ENCODE measurements at places on chromosomes 5 and 9. TPM values are rescaled to one million over a fixed set of nuclear protein-coding genes. Genes with fewer than 3 reads are reported as not detected.

DNA sequence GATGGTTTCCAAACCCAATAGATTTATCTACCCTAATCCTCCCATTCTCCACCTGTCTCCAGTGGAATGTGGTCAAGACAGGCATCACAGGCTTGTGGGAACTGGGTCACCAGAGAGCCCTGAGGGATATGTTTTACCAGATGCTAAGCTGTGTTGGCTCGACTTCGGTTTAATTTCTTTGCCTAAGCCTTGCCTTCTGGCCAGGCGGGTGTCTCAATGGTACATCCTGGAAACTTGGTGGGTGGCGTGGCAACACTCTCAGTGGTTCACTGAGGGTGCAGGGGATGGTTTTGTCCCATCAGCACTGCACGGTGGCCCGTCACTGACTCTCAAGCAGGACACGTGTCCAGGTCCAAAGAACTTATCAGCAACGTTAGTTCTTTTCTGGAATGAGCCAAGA lies 192.2 kb downstream of the TENT4A start:
- DNase-seq = no peak
- peaks cover 3% of the 10 kb centered on the region for H3K4me1 ChIP-seq
- H3K27ac ChIP-seq = no peak overlapping the region
- H3K36me3 ChIP-seq = no peaks in the 10 kb centered on the region
- no peaks in the 10 kb centered on the region for H3K27me3 ChIP-seq

DNA sequence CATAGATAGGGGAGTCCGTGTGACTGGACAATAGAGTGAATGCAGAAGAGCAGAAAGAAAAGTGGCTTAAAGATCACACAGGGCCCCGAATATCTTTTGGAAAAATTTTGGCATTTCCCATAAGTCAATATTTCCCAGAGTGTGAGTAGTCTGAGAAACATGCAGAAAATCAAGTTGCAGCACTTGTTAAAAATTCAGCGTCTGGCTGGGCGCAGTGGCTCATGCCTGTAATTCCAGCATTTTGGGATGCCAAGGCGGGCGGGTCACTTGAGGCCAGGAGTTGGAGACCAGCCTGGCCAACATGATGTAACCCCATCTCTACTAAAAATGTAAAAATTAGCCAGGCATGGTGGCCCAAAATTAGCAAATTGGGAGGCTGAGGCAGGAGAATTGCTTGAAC lies 227.0 kb downstream of the DRD1 start:
- no peak overlapping the region for H3K27ac ChIP-seq
- no peaks in the 10 kb centered on the region for H3K27me3 ChIP-seq
- no peaks in the 10 kb centered on the region for H3K4me1 ChIP-seq
- no peaks in the 10 kb centered on the region for H3K36me3 ChIP-seq
- DNase-seq = no peak

DNA sequence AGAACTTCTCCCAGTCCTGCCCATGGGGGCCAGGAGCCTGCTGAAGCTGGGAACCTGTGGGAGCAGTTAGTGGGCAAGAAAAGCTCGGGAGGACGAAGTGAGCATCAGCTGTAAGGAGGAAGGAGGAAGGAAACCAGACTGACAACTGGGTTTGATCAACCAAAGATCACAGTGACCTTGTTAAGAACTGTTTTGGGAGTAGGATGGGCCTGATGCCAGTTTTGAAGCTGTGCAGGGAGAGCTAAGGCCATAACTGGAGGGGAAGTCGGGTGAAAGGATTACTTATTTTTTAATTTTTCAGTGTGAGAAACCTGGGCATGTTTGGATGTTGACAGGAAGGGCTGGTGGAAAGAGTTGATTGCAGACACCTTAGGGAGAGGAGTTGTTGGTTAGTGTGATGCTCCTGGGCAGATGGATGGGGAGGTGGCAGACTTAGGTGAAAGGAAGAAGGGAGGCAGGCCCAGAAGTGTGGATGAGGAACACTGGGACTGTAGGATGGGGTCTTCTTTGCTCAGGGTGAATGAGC lies 58.3 kb upstream of the KLF4 start:
- H3K27me3 ChIP-seq = no peaks in the 10 kb centered on the region
- no peak for DNase-seq
- H3K4me3 ChIP-seq = no peak overlapping the region
- H3K36me3 ChIP-seq = no peaks in the 10 kb centered on the region
- no peak overlapping the region for H3K27ac ChIP-seq

GRCh38 chr9:82346040-82346439 lies 357.5 kb downstream of the SPATA31D1 start:
- 0 out of 2 replicates have a peak, but pooled peaks cover 4% of the 10 kb centered on the region for H3K36me3 ChIP-seq
- H3K27me3 ChIP-seq = no peaks in the 10 kb centered on the region
- no peaks in the 10 kb centered on the region for H3K4me1 ChIP-seq

DNA sequence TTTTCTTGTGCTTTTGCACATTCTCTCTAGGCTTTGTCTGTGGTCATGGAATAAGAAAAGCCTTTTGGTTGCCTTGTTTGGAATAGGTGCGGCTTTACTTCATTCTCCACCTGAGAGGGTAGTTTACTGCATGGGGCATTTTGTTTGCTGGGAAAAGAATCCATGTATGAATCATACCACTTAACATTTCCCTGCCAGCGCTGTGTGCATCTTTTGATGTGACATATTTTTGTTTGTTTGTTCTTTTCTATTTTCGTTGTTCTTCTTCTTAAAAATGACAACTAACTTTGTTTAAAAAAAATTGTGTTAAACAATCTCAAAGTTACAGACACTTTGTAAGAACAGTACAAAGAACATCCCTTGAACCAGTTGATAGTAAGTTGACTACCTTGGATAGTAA lies 113.2 kb downstream of the GCNT1 start:
- no peaks in the 10 kb centered on the region for H3K27me3 ChIP-seq
- H3K4me3 ChIP-seq = peak overlapping the region; percentile 44
- H3K4me1 ChIP-seq = no peaks in the 10 kb centered on the region
- DNase-seq = no peak

GRCh38 chr9:24832307-24832706 lies 286.6 kb upstream of the IZUMO3 start:
- H3K27ac ChIP-seq = no peak overlapping the region
- H3K27me3 ChIP-seq = no peaks in the 10 kb centered on the region
- H3K4me1 ChIP-seq = no peaks in the 10 kb centered on the region

GRCh38 chr5:95818181-95819147 lies 4.1 kb downstream of the GLRX start:
- H3K27ac ChIP-seq = no peak overlapping the region
- H3K4me1 ChIP-seq = peaks cover 14% of the 10 kb centered on the region
- H3K27me3 ChIP-seq = no peaks in the 10 kb centered on the region

DNA sequence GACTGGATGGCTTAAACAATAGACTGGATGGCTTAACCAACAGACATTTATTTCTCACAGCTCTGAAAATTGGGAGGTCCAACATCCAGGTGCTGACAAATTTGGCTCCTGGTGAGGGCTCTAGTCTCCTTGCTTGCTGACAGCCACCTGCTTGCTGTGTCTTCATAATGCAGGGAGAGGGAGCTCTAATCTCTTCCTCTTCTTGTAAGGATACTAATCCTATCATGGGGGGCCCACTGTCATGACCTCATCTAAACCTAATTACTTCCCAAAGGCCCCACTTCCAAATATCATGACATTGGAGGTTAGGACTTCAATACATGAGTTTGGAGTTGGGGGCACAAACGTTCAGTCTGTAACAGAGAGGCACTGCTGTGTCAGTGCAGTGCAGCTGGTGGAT lies 26.4 kb downstream of the FOXD1 start:
- no peak for DNase-seq
- H3K36me3 ChIP-seq = no peaks in the 10 kb centered on the region
- no peak overlapping the region for H3K4me3 ChIP-seq
- no peak overlapping the region for H3K27ac ChIP-seq
- peaks cover 52% of the 10 kb centered on the region for H3K27me3 ChIP-seq

GRCh38 chr9:79735023-79735779 lies 163.4 kb downstream of the TLE4 start:
- no peaks in the 10 kb centered on the region for H3K36me3 ChIP-seq
- H3K4me3 ChIP-seq = no peak overlapping the region
- no peak overlapping the region for H3K27ac ChIP-seq
- no peaks in the 10 kb centered on the region for H3K4me1 ChIP-seq
- no peak for DNase-seq

DNA sequence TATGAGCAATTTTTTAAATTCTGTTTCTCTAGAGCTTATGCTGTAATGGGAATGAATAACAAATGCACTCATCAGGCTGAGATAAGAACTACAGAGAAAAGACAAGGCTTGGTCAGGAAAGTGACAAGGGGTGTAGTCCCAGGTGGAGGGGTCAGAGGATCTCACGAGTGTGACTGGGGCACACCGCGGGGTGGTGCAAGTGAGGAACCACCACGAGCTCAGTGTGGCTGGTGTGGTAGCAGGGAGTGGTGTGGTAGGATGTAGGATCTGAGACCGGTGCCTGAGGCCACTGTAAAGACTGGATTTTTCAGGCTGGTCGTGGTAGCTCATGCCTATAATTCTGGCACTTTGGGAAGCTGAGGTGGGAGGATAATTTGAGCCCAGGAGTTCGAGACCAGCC lies 9.0 kb downstream of the ANXA6 start:
- H3K27me3 ChIP-seq = no peaks in the 10 kb centered on the region
- DNase-seq = no peak
- H3K27ac ChIP-seq = no peak overlapping the region
- H3K4me1 ChIP-seq = peaks cover 5% of the 10 kb centered on the region

DNA sequence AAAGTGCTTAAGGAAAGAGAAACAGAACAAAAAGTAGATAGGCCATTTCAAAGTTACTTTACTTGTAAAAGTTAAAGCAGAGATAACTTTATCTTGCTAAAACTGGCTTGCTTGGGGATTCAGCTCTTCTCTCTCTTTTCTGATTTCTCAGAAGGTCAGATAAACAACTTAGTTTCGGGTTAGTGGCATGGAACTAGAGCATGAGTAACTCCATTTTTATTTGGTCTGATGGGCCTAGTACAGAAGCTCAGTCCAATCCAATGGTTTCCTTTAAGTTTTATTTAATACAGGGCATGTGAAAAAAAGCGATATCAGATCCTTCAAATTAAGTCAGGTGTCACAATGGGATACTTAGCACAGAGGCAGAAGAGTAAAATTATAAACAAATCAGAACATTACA lies 18.8 kb upstream of the GPBP1 start:
- H3K27ac ChIP-seq = no peak overlapping the region
- H3K27me3 ChIP-seq = no peaks in the 10 kb centered on the region
- DNase-seq = no peak
- no peak overlapping the region for H3K4me3 ChIP-seq
- H3K4me1 ChIP-seq = peaks cover 2% of the 10 kb centered on the region

DNA sequence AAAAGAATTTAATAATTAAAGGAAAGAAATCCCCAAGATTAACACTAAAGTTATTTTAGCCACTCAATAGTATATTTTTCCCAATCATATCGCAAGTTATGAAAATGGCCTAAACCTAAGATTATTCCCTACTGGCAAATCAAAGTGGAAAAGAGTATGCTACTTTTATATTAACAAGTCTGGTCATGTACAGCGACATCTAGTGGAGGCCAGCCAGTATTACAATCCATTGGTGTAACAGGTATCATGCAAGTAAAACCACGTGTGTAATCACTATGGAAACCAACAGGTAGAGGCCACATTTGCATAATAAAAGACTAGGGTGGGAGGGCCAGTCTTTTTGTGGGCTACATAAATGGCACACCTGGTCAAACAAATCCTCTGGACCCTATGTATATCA lies 976.4 kb upstream of the CDH9 start:
- no peak overlapping the region for H3K4me3 ChIP-seq
- H3K36me3 ChIP-seq = no peaks in the 10 kb centered on the region
- no peaks in the 10 kb centered on the region for H3K27me3 ChIP-seq
- no peak overlapping the region for H3K27ac ChIP-seq
- no peaks in the 10 kb centered on the region for H3K4me1 ChIP-seq

Gene OR1J2
- total RNA-seq = not detected

Gene C9orf72
- 16.2 TPM for total RNA-seq

Gene RXFP3
- total RNA-seq = 0.15 TPM

Gene IL5
- total RNA-seq = not detected

Gene SPATA31D1
- total RNA-seq = not detected

Gene NEURL1B
- 5.7 TPM for total RNA-seq

Gene HK3
- not detected for total RNA-seq
